ENCODE measurements at places on chromosomes 5 and 9. TPM values are rescaled to one million over a fixed set of nuclear protein-coding genes. Genes with fewer than 3 reads are reported as not detected.

DNA sequence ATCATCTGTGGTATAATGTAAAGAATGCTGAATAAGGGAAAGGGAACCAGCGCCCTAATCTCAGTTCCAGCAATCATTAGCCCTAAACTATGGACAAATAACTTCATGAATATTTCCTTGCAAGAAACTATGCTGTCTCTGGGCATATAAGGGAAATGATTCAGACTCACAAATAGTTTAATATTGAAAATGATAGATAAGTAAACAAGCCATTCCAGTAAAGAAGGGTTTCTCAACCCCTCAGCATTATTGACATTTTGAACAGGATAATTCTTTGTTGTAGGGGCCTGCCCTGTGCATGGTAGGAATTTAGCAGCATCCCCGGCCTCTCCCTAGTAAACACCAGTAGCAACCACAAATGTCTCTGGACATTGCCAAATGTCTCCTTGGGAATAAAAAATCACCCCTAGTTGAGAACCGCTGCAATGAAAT lies 23.8 kb downstream of the C5 start:
- no peak for DNase-seq

GRCh38 chr5:76155536-76155935 lies 72.4 kb downstream of the SV2C start:
- DNase-seq: no peak

EIF4EBP3 gene
- 13.1 TPM for total RNA-seq

DNA sequence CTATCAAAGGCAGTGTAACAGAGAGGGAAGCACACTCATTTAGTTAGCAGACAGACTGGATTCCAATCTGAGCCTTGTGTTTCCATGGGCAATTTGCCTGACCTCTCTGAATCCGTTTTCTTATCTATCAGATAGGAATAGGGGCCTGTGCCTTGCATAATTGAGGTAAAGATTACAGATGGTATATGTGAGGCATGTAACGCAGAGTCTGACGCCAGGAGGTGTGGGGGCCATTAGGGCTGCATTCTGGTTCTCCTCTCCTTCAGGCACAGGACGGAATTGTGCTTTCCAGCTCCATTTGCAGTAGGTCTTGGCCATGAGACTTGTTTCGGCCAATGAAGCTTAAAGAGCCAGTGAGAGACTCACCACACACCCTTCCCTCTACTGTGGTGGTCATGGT lies 97.6 kb downstream of the FRMD3 start:
- no peak for DNase-seq

DNA sequence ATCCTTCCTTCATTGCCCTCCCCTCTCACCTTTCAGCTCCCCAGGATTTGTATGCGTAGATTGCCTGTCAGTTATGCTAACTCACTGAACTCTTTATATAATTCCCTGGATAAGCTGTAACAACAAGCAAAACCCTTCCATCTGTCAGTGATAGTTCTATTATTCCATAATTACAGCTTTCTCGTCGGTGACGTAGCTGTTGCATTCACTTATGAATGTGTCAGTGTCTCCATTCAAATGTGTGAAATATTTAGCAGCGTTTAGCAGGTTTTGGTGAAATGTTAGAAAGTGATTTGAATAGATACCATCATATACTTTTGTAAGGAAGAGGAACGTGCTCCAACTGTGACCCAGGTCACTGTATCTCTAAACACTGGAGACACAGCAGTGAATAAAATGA lies 45.2 kb downstream of the PIP5K1B start:
- DNase-seq: no peak

GRCh38 chr5:9198394-9198793 lies 347.5 kb downstream of the SEMA5A start:
- DNase-seq: no peak

PGM5 gene
- total RNA-seq: 190 TPM

PCDHA13 gene
- not detected for total RNA-seq

GRCh38 chr9:99624499-99625233 lies 197.0 kb upstream of the NR4A3 start:
- no peak for DNase-seq

GAS1 gene
- 11.0 TPM for total RNA-seq

Measured in left ventricle myocardium inferior (tissue), 1 donor.